ENCODE measurements at places on chromosomes 11 and 22.

GRCh38 chr11:117876341-117877119 lies at the start of gene FXYD6:
FXYD6 (minus strand) TSS chr11:117876658; CDS start chr11:117842776, 33,882 bp downstream.
- no peak for DNase-seq

DNA sequence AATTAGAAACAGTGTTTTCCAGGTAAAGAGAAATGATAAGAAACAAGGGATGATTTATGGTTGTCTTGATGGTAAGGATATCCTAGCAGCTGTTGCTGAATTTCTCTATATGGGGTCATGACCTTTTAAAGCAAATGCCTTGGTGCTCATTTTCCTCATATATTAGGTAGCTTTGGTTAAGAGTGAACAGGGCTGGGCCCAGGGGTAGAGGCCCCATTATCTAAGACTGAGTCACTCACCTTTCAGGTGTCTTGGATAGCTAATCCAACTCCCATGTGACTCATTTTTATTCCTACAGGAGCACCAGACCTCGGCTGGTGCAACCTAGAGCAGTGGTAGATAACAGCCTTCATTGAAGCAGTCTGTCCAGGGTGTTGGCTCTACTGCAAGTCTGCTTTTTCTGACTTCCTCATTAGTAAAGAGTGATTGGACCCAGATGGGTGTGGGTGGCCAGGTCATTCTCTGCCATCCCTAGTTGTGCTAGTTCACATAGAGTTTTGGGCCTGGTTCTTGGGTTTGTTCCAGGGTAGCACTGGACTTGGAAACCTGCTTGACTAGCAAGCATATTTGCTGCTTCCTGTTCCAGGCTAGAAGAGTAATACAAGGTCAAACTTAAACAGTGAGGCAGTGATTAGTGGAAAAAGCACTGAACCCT lies 37.4 kb downstream of the CTNND1 start:
- no peak for DNase-seq

DNA sequence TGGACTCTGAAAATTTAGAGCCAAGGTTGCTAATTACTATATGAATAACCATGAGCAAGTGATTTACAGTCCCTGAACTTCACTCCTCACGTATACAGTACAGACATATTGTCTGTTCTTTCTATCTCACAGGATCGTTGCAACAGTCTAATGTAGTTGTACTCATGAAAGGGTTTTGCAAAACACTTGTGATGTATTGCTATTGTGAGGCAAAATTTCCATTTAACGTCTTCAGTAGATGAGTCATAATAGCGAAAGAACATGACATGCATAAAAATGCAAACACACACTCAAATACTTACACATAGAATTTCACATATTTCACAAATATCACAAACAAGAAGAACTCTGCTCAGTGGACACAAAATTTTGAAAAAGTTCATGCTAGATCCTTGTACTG lies 134.6 kb upstream of the TRPC6 start:
- DNase-seq, result no peak

GRCh38 chr11:35012467-35013191 lies 96.2 kb downstream of the PDHX start:
- no peak for DNase-seq

DNA sequence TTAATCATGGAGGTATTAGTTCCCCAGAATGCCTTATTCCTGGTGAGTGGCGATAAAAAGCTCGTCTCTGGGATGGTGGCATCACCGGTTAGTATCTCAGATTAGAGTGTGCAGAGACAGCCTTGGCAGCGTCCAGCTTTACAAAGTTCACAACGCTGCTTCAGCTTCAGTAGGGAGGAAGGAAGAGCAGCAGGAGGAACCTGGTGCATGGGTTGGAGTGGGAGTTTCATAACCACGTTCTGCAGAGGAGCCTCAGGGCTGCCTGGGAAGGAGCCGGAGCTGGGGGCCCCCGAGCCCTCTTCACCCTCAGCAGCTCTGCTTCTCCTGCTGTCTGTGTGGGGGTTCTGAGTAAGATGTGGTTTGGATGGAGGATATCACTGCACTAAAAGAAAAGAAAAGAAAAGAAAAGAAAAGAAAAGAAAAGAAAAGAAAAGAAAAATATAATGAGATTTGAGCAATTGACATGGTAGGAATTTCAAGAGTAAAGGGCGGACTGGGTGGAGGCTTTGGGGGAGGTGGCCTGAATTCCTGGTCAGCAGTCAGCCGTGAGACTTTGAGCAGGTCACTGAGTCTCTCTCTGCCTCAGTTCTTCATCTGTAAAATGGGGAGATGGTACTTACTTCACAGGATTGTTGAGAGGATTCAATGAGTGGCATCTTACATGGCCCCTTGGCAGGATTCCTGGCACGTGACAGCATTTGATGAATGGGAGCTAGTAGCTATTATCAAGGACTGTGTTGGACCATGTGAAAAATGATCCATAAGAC lies 6.5 kb downstream of the ASPHD2 start:
- no peak for DNase-seq

GRCh38 chr11:8527939-8528338 lies 66.1 kb downstream of the STK33 start:
- no peak for DNase-seq

DNA sequence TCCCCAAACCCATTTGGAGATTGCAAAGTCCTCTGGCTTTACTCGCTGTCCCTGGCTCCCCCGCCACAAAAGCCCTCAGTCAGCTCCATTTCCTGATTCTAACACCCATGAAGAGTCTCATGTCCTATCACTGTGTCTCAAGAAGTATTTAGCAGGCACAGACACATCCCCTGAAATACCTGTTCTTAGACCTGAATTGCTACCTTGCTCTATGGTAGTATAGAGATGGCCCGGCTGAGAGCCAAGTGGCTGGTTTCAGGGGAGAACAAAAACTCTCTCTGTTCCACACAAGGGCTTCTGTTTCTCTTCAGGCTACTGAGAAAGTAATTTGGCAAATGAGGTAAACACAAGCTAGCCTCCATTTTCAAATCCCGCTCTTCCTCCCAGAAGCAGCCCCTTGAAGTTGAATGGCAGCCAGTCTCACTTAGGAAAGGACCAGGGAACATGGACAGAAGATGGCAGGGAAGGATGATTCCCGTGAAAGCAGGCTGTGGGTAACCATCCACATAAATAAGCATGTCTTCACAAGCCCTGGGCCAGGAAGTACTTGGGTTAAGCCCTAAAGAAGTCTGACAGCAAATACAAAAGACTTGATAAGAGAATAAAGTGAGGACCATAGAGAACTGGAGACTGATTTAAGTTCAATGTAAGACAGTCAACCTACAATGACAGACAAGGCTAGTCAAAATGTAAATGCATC lies 137.8 kb downstream of the C11orf58 start:
- no peak for DNase-seq

DNA sequence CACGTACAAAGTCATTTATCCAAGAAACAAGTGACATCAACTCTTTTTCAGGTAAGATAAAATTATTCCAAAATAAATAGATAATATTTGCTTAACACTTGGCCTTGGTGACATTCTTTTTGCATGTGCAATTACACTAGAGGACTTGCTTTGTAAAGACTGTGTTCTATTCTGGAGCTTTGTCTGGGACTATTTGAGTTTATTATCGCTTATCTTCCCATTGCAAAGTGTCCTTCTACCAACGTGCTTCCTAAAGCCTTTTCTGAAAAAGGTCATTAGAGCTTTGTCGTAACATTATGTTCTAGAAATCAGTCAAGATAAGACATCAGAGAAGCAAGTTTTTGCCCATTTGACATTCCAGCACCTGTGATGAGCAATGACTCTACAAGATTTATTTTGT lies 78.3 kb upstream of the MYO18B start:
- no peak for DNase-seq
